ENCODE measurements at places on chromosomes 3 and 15.
A peak's percentile ranks its signal among the peaks of the same experiment; 100 is the strongest.

GRCh38 chr3:10262027-10262426, 13.8 kb downstream of the TATDN2 start:
- peaks cover 14% of the 10 kb centered on the region for H3K4me1 ChIP-seq
- no peak for DNase-seq
- H3K36me3 ChIP-seq, result peaks cover 6% of the 10 kb centered on the region
- H3K4me3 ChIP-seq, result no peak overlapping the region

DNA sequence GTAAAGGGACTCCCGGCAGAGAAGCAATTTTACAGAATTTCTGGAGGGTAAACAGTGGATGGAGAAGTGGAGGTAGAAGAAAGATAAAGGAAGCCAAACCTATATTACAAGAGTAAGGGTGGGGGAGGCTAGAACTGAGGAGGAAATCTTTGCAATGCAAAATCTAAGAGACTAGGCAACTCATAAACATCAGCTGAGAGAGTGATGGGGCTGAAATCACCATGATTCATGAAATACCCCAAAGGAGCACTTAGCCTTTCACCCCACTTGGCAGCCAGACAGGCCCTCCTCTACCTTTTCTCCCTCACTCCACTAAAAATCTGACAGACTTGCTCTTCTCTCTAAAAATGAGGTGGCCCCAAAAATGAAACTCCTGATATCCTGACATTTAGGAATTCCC, 19.5 kb upstream of the ZBTB38 start:
- H3K36me3 ChIP-seq, result no peaks in the 10 kb centered on the region
- no peaks in the 10 kb centered on the region for H3K27me3 ChIP-seq
- no peak overlapping the region for H3K4me3 ChIP-seq
- H3K4me1 ChIP-seq, result no peaks in the 10 kb centered on the region

GRCh38 chr15:59312205-59312604, 60.5 kb downstream of the MYO1E start:
- H3K27ac ChIP-seq, result no peak overlapping the region
- H3K4me1 ChIP-seq, result no peaks in the 10 kb centered on the region
- H3K27me3 ChIP-seq, result no peaks in the 10 kb centered on the region
- H3K4me3 ChIP-seq, result no peak overlapping the region

GRCh38 chr3:147921051-147921450, 511.9 kb downstream of the ZIC1 start:
- H3K36me3 ChIP-seq, result no peaks in the 10 kb centered on the region
- H3K27me3 ChIP-seq, result no peaks in the 10 kb centered on the region
- H3K4me1 ChIP-seq, result no peaks in the 10 kb centered on the region
- DNase-seq, result no peak
- H3K27ac ChIP-seq, result no peak overlapping the region

- H3K4me3 ChIP-seq, result peak overlapping the region; percentile 86
- H3K36me3 ChIP-seq, result no peaks in the 10 kb centered on the region
- H3K27me3 ChIP-seq, result no peaks in the 10 kb centered on the region
- peak overlapping the region; percentile 88 for H3K27ac ChIP-seq
These were observed 888 bp downstream of the TMOD3 start for GRCh38 chr15:51830276-51830806.

DNA sequence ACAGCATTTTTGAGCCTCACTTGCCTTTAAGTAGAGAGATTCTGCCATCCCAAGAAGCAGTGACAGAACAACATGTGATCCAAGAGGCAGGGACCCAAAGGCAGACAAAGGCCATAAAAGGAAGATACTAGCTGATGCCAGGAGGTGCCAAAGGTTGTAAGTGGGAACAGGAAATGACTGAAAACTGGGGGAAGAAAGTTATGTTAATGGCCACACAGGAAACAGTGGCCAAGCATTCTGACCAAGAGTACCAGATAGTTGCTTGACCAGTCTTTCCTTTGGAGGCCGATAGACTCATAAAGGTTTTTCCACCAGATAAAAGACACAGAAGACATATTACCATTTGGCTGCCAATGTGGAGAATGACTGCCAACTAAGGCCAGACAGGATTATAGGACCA, 274.5 kb upstream of the PEX5L start:
- H3K27me3 ChIP-seq, result no peaks in the 10 kb centered on the region
- no peaks in the 10 kb centered on the region for H3K4me1 ChIP-seq
- no peaks in the 10 kb centered on the region for H3K36me3 ChIP-seq
- DNase-seq, result no peak

GRCh38 chr3:47412842-47413520, 32.2 kb downstream of the PTPN23 start:
- H3K4me1 ChIP-seq, result no peaks in the 10 kb centered on the region
- H3K27ac ChIP-seq, result no peak overlapping the region
- DNase-seq, result no peak
- no peaks in the 10 kb centered on the region for H3K27me3 ChIP-seq
- peaks cover 84% of the 10 kb centered on the region for H3K36me3 ChIP-seq
- no peak overlapping the region for H3K4me3 ChIP-seq

DNA sequence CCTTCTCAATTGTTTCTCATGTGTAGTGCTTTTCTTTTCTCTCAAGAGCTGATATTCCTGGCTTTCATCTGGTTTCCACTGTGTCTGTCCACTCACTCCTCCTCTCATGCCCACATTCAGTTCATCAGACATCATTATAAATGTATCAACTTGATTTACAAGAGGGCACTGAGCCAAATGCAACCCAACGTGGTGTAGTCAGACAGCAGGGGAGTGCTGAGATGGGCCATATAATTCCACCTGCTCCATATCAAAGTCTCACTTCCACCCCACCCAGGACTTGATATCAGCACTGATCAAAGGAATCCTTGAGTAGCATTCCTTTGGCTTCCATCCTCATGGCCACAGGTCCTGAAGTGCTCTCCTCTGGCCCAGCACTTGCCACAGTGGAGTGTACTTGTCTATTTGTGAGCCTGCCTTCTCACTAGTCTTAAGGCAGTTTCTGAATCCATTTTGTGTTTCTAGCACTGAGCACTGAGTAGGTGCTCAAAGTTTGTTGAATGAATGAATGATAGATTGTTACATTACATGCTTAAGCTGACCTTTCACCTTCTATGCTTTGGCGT, 252.8 kb downstream of the CLSTN2 start:
- no peaks in the 10 kb centered on the region for H3K27me3 ChIP-seq
- no peaks in the 10 kb centered on the region for H3K4me1 ChIP-seq
- no peak overlapping the region for H3K4me3 ChIP-seq
- no peak for DNase-seq
- H3K36me3 ChIP-seq, result no peaks in the 10 kb centered on the region

- H3K4me3 ChIP-seq, result no peak overlapping the region
- no peak for DNase-seq
- no peaks in the 10 kb centered on the region for H3K27me3 ChIP-seq
- peaks cover 4% of the 10 kb centered on the region for H3K4me1 ChIP-seq
- no peak overlapping the region for H3K27ac ChIP-seq
These were observed 62.3 kb downstream of the CHSY1 start for GRCh38 chr15:101189409-101190091.

DNA sequence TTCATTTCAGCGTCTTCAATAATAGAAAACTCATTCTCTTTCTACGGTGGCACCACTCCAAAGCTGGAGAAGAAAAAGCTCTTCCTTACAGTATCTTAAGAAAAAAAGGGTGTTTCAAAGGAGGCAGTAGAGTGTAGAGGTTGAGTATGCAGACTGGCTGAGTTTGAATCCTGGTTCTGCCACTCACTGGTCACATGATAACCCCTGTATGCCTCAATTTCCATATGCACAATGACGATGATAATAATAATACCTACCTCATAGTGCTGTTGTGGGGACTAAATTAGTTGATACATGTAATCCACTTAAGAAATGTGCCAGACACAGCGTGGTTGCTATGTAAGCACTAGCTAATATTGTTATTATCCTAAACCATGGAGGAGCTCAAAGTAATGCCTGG, 4.5 kb downstream of the ANP32A start:
- H3K27ac ChIP-seq, result no peak overlapping the region
- no peak overlapping the region for H3K4me3 ChIP-seq
- H3K36me3 ChIP-seq, result no peaks in the 10 kb centered on the region
- no peak for DNase-seq
- peaks cover 9% of the 10 kb centered on the region for H3K4me1 ChIP-seq

- peaks cover 36% of the 10 kb centered on the region for H3K36me3 ChIP-seq
- no peak for DNase-seq
- H3K4me3 ChIP-seq, result no peak overlapping the region
These were observed 9.8 kb downstream of the VILL start for GRCh38 chr3:38000242-38000916.

DNA sequence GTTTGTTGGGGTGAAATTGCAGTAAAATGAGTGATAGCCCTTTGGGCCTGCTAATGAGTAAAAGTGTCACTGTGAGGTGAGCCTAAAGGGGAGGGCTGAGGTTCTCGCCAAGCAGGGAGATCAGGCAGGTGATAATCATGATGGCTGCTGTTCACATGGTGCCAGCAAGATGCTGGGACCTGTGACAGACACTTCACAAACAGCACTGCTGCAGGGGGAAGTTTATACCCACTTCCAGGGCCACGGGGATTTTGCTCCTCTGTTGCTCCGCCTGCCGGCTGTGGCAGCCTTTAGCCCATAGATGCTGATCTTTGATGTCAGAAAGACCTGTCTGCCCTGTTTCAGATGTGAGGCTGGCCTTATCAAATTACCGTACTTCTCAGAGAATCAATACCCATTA, 96.7 kb downstream of the SV2B start:
- no peaks in the 10 kb centered on the region for H3K4me1 ChIP-seq
- H3K4me3 ChIP-seq, result no peak overlapping the region
- no peak overlapping the region for H3K27ac ChIP-seq
- DNase-seq, result no peak

GRCh38 chr3:4687167-4687566, 194.0 kb downstream of the ITPR1 start:
- H3K4me3 ChIP-seq, result no peak overlapping the region
- no peaks in the 10 kb centered on the region for H3K27me3 ChIP-seq
- no peaks in the 10 kb centered on the region for H3K4me1 ChIP-seq
- peaks cover 59% of the 10 kb centered on the region for H3K36me3 ChIP-seq
- no peak for DNase-seq

GRCh38 chr15:67674983-67675382, 132.5 kb downstream of the MAP2K5 start:
- no peaks in the 10 kb centered on the region for H3K36me3 ChIP-seq
- H3K4me3 ChIP-seq, result no peak overlapping the region
- no peaks in the 10 kb centered on the region for H3K4me1 ChIP-seq
- H3K27ac ChIP-seq, result no peak overlapping the region
- no peak for DNase-seq

DNA sequence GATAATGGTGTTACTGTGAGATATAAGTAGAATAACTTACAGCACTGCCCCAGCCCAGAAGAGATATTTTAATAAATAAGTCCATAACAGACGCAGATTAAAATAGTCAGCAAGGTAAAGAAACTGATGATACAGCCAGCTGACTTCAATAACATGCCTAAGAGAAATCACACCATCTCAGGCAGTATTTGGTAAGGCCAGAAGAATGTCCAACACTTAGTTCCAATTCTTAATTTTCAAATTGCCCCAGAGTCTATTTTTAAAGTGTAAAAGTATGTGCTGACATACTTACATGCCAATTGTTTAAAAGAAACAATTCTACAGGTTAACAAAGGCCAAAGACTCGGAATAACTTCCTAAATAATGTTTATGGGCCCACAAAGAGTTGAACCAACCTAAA, 1.6 kb downstream of the GNB4 start:
- peaks cover 7% of the 10 kb centered on the region for H3K4me1 ChIP-seq
- peaks cover 23% of the 10 kb centered on the region for H3K27me3 ChIP-seq
- no peak overlapping the region for H3K4me3 ChIP-seq

GRCh38 chr3:186099178-186099577, 9.7 kb downstream of the ETV5 start:
- no peak overlapping the region for H3K27ac ChIP-seq
- no peaks in the 10 kb centered on the region for H3K4me1 ChIP-seq
- no peaks in the 10 kb centered on the region for H3K36me3 ChIP-seq
